B cell (primary cell): ENCODE measurements at places on chromosomes 2 and 18. TPM values are rescaled to one million over a fixed set of nuclear protein-coding genes. Genes with fewer than 3 reads are reported as not detected.

- no peak for DNase-seq
- no peak overlapping the region for H3K27ac ChIP-seq
- no peak overlapping the region for H3K4me3 ChIP-seq
- peaks cover 3% of the 10 kb centered on the region for H3K4me1 ChIP-seq
- no peaks in the 10 kb centered on the region for H3K27me3 ChIP-seq
- H3K36me3 ChIP-seq = peaks cover 13% of the 10 kb centered on the region
Observed at GRCh38 chr2:9406529-9407362, 16.6 kb downstream of the ITGB1BP1 start.

DNA sequence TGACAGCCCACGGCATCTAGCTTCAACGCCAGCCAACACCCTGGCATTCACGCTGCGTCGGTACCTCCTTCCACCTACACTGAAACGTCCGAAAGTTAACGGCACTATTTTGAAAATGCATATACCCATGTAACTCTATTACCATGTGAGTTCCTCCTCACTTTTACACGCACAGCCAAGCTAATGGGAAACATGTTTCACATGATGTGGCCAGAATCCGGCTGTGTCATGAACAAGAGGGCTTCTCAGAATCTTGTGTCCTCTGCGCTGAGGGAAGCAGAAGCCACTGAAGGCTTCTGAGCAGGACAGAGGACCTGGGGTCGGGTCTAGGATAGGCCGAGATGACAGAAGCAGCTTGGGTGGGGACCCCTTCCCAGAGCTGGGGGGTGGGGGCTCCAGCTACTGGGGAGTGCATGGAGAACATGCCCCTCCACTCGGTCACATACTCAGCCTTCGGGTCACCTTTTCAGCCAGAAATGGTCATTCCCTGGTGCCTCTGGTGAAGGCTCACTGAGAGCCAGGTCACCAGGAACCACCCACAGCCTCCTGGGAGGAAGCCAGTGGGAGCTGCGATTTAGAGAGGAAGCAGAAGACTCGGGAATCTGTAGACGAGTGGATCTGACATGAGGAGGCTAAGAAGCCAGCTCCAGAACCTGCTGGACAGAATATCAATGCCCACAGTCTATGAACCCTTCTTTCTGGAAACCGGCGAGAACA lies 41.5 kb downstream of the HDAC4 start:
- no peak overlapping the region for H3K27ac ChIP-seq
- H3K36me3 ChIP-seq = no peaks in the 10 kb centered on the region
- no peaks in the 10 kb centered on the region for H3K27me3 ChIP-seq
- no peak for DNase-seq

DNA sequence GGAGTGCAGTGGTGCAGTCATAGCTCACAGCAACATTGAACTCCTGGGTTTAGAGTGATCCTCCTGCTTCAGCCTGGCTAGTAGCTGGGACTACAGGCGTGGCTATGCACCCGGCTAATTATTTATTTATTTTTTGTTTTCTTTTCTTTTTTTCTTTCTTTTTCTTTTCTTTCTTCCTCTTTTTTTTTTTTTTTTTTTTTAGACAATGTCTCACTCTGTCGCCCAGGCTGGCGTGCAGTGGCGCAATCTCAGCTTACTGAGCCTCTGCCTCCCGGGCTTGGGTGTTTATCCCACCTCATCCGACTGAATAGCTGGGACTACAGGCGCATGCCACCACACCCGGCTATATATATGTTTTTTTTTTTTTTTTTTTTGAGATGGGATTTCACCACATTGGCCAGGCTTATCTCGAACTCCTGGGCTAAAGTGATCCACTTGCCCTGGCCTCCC lies 1.4 kb upstream of the ANXA4 start:
- no peak overlapping the region for H3K27ac ChIP-seq
- H3K36me3 ChIP-seq = no peaks in the 10 kb centered on the region
- no peak overlapping the region for H3K4me3 ChIP-seq
- DNase-seq = no peak
- no peaks in the 10 kb centered on the region for H3K27me3 ChIP-seq

DNA sequence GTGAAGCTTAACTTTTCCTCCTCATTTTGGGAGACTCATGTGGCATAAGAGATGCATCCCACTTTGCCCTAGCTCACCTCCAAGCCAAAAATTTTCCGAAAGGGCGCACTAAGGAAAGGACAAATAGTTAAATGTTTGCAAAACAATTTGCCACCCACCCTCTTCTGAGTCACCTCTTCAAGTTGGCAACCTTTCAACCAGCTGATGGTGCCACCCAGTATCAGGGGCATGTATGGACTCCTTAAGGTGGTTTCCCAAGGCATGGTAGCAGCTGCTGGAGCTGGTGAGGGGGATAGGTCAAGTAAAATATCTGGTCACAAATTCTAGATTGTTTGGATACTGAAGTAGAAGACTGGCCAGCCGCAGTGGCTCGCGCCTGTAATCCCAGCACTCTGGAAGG lies 17.2 kb upstream of the ITGAV start:
- no peaks in the 10 kb centered on the region for H3K27me3 ChIP-seq
- no peak for DNase-seq
- H3K27ac ChIP-seq = no peak overlapping the region

DNA sequence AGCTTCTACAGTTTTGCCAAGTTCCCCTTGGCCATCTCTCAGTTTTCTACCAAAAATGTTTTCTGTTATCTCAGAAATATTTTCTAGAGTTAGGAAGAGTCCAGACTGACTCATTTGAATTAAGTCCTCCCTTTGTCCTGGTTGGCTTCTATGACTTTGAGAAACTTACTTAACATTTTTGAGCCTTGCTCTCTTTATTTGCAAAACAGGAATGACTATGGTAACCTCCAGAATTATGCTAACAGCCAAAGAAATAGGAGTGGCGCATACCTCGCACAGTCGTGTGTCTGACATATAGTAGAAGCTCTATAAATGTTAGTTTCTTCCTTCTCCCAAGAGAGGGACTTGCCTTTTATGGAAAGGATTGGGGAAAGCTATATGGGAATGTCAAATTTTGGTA lies 841.1 kb downstream of the TSN start:
- H3K27ac ChIP-seq = no peak overlapping the region
- no peak for DNase-seq
- no peaks in the 10 kb centered on the region for H3K27me3 ChIP-seq
- H3K4me3 ChIP-seq = no peak overlapping the region
- H3K4me1 ChIP-seq = no peaks in the 10 kb centered on the region
- no peaks in the 10 kb centered on the region for H3K36me3 ChIP-seq

- H3K4me3 ChIP-seq = no peak overlapping the region
- H3K36me3 ChIP-seq = no peaks in the 10 kb centered on the region
- H3K4me1 ChIP-seq = no peaks in the 10 kb centered on the region
- DNase-seq = no peak
Observed at GRCh38 chr18:56165601-56166355, 472.6 kb downstream of the TXNL1 start.

GRCh38 chr2:15895615-15896469 lies 44.5 kb upstream of the MYCN start:
- no peak overlapping the region for H3K27ac ChIP-seq
- H3K4me3 ChIP-seq = no peak overlapping the region
- peaks cover 3% of the 10 kb centered on the region for H3K27me3 ChIP-seq
- DNase-seq = no peak
- no peaks in the 10 kb centered on the region for H3K4me1 ChIP-seq

DNA sequence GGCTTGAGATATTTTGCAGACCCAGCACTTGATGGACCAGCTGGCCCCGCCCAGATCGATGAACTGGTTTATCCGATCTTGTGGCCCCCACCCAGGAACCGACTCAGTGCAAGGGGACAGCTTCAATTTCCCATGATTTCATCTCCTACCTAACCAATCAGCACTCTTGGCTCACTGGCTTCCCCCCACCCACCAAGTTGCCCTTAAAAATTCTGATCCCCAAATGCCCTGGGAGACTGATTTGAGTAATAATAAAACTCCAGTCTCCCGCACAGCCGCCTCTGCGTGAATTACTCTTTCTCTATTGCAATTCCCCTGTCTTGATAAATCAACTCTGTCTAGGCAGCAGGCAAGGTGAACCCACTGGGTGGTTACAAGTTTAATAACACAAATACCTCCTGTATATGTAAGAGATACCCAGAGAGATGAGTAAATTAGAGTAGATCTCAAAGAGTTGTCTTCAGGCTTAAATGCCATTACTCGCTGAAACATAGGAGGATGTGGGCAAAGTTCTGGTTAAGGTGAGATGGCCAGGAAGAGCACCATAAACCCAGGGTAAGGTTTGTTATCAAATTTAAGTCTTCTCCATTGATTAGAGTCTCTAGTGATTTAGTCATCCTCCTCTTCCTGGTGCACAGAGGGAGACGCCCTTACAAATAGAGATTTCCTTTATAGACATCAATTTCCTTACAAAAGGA lies 222.8 kb downstream of the ARL4C start:
- H3K27ac ChIP-seq = no peak overlapping the region
- DNase-seq = no peak
- H3K27me3 ChIP-seq = peaks cover 6% of the 10 kb centered on the region
- no peaks in the 10 kb centered on the region for H3K36me3 ChIP-seq

GRCh38 chr18:57804557-57804956 lies 1.4 kb upstream of the ATP8B1 start:
- H3K36me3 ChIP-seq = no peaks in the 10 kb centered on the region
- H3K4me3 ChIP-seq = no peak overlapping the region
- H3K4me1 ChIP-seq = peaks cover 23% of the 10 kb centered on the region
- H3K27ac ChIP-seq = no peak overlapping the region
- DNase-seq = no peak
- H3K27me3 ChIP-seq = peaks cover 13% of the 10 kb centered on the region

- no peak overlapping the region for H3K27ac ChIP-seq
- peak; percentile 58 for DNase-seq
- no peak overlapping the region for H3K4me3 ChIP-seq
- no peaks in the 10 kb centered on the region for H3K27me3 ChIP-seq
- H3K36me3 ChIP-seq = no peaks in the 10 kb centered on the region
Observed at GRCh38 chr2:231900486-231900942, 25.7 kb downstream of the NPPC start.

DNA sequence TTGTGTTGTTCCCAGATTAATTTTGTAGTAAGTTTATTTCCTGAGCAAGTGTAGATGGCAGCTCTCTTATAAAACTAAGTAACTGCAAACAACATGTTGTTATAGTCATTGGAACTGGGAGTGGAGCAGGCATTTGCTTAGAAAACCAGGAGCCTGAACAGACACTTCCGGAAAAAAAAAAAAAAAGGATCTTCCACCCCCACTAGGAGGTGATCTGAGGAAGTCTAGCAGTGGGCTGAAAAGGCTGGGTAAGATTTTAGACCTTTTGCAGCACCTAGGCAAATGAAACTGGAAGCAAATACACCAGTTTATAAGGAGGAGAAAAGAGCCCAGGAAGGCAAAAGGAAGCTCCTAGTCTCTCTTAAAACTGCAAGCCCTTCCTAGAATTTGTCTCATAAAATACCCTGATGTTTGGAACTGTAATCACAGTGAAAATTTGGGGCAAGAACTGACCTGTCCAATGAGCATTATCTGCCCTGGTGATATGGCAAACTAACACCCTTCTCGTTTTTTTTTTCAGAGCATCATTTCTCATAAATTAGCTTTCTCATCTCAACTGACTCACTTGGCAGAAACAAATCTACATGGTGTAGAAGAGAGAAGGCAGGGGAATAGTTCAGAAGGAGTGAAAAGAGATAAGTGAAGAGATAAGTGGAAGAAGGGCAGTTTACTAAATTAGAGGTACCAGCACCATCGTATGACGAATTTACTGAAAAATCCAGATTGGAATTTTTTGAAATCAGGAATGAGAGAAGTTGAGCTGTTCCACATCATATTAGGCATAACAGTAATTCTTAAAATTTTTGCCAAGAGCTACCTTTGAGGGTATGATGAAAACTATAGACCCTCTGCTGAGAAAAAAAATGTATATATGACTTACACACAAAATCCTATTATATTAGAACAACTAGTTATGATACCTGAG lies 4.2 kb upstream of the CCNYL1 start:
- DNase-seq = no peak
- no peaks in the 10 kb centered on the region for H3K27me3 ChIP-seq
- H3K4me3 ChIP-seq = no peak overlapping the region

DNA sequence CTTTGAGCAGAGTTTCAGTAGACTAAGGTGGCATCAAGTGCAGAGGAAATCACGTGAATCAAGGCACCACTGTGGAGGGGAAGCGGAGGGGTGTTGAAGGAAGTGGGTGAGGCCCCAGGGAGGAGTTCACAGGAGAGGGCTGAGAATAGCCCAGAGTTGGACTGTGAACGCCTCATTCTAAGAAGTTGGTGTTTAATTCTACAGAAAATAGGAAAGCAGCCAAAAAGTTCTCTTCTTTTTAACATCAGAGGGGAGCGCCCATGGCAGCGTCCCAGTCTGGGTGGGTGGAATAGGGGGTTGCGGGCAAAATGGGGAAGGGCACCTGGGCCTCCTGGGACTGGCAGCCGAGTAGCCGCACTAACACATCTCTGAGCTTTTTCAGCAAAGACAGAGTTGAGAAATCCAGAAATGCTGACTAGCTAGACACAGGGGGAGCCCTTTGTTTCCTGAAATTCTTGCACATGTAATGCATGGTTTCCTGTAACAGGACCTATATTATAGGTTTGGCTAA lies 97.0 kb downstream of the NEB start:
- peak overlapping the region; percentile 9 for H3K4me3 ChIP-seq
- peaks cover 26% of the 10 kb centered on the region for H3K4me1 ChIP-seq
- no peaks in the 10 kb centered on the region for H3K27me3 ChIP-seq
- H3K27ac ChIP-seq = peak overlapping the region; percentile 89

DNA sequence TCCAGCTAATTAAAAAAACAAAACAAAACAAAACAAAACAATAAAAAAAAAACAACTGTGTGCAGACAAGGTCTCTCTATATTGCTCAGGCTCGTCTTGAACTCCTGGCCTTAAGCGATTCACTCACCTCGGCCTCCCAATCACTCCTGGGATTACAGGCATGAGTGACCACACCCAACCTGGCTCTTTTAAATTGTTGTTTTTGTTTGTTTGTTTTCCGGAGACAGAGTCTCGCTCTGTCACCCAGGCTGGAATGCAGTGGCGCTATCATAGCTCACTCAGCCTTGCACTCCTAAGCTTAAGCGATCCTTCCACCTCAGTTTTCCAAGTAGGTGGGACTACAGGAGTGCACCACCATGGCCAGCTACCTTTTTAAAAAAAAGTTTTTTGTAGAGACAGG lies 201.6 kb downstream of the EN1 start:
- no peaks in the 10 kb centered on the region for H3K4me1 ChIP-seq
- H3K4me3 ChIP-seq = no peak overlapping the region
- no peak for DNase-seq
- H3K36me3 ChIP-seq = no peaks in the 10 kb centered on the region

- no peak for DNase-seq
- H3K4me3 ChIP-seq = no peak overlapping the region
- H3K36me3 ChIP-seq = no peaks in the 10 kb centered on the region
Observed at GRCh38 chr2:179677746-179678505, 183.5 kb downstream of the ZNF385B start.

GRCh38 chr2:11250400-11251196 lies 93.8 kb downstream of the ROCK2 start:
- H3K27me3 ChIP-seq = no peaks in the 10 kb centered on the region
- no peak overlapping the region for H3K4me3 ChIP-seq
- no peaks in the 10 kb centered on the region for H3K4me1 ChIP-seq
- peaks cover 2% of the 10 kb centered on the region for H3K36me3 ChIP-seq
- no peak for DNase-seq

Gene SOX11
- total RNA-seq = 0.07 TPM in 1 of 2 replicates, not detected in the other

Gene PTPRM
- total RNA-seq = 0.20 and 0.66 TPM in 2 replicates

Gene EGR4
- total RNA-seq = 0.30 and 0.41 TPM in 2 replicates

Gene FARSB
- 9.9 and 10.2 TPM in 2 replicates for total RNA-seq

Gene ALPI
- not detected in 2 replicates for total RNA-seq

Gene C1GALT1C1L
- total RNA-seq = not detected in 2 replicates
